Right cardiac atrium (tissue), 5 donors: ENCODE measurements at places on chromosomes 1 and 21. TPM values are rescaled to one million over a fixed set of nuclear protein-coding genes. Genes with fewer than 3 reads are reported as not detected.

DPYD gene
- 15.4 TPM for total RNA-seq

TCEA3 gene
- 57.6 TPM for total RNA-seq

OLIG2 gene
- not detected for total RNA-seq

HENMT1 gene
- total RNA-seq: 3.0 TPM

GBP4 gene
- total RNA-seq: 9.9 TPM

MEX3A gene
- total RNA-seq: 0.18 TPM

RSPO1 gene
- total RNA-seq: 0.26 TPM

AMY1A gene
- total RNA-seq: not detected

WDR64 gene
- not detected for total RNA-seq

HSD3B2 gene
- total RNA-seq: not detected

LRRC38 gene
- total RNA-seq: 0.23 TPM

RUNX3 gene
- total RNA-seq: 1.8 TPM

- DNase-seq: no peak
Measured at GRCh38 chr1:115815694-115816093, 25.2 kb downstream of the NHLH2 start.

GRCh38 chr1:44217809-44218410 is 4.6 kb downstream of the DMAP1 start:
- peak; percentile 86 for DNase-seq

DNA sequence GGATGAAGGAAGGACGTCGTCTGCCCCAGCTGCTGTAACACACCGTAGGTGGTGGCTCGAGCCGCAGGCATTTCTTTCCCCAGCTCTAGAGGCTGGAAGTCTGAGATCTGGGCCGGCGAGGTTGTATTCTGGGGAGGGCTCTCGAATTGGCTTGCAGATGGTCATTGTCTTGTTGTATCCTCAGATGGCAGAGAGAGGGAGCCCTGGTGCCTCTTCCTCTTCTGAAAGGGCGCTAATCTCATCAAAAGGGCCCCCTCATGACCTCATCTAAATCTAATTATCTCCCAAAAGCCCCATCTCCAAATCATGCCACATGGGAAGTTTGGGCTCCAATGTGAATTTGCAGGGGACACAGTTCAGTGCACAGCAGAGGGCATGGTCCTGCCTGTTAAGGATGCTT is 109.0 kb downstream of the SIK1 start:
- DNase-seq: no peak

- no peak for DNase-seq
Measured at GRCh38 chr1:229067546-229067945, 203.4 kb upstream of the RAB4A start.

GRCh38 chr1:160189649-160190625 is at the start of gene CASQ1:
CASQ1 (plus strand) TSS chr1:160190575; CDS start chr1:160190752, 177 bp downstream.
- peak; percentile 90 for DNase-seq

DNA sequence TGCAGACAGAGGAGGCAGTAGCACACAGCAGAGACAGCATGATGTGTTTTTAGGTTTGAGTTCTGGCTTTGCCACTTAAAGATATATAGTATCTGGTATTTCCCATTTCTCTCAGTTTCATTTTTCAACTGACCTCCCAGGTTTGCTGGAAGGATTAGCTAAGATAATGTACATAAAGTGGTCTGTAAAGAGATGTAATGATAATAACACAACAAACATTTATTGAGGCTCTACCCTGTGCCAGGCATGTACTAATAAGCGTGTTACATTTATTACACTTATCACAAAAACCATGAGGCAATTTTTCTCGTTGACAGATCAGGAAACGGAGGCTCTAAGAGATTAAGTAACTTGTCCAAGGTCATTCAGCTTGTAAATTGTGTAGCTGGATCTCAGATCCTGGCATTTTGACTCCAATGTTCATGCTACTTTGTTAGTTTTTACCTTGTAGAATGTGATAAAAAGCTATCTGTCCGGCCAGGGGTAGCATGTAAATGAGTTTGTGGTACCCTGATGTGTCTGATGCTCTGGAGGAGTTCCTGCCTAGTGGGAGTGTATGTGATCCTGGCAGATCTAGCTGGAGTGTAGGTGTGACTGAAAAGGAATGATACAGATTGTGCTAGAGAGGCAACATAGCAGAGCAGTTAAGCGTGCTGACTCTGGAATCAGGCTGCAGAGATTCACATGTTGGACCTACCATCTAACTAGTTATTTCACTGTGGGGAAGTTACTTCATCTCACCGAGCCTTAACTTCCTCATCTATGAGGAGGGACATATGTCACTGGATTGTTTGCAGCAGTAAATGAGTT is 146.6 kb downstream of the VPS13D start:
- DNase-seq: no peak

DNA sequence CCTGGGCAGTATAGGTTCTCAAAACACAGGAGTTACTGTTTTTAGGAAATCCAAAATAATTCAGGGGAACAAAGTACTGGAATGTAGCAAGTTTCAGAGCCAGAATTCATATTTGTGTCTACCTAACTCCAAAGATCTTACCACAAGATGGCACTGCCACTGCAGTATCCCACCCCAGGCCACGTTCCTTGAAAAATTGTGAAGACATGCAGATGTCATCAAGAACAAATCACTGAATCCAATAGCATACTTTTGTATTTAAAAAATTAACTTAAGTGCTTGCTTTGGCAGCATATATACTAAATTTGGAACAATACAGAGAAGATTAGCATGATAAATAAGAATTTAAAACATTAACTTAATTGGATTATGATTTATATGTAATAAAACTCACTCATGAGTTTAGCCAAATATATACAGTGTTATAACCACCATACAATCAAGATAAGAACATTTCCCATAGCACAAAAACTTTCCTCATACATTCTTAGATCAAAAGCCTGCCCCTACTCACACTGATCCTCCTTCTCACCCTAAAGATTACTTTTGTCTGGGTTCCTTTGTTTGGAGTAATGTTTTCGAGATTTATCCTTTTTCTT is 209.9 kb downstream of the FAF1 start:
- DNase-seq: no peak

GRCh38 chr1:9731561-9731960 is 80.0 kb downstream of the PIK3CD start:
- DNase-seq: peak; percentile 38

GRCh38 chr21:25300632-25301031 is 306.6 kb downstream of the MRPL39 start:
- DNase-seq: no peak

DNA sequence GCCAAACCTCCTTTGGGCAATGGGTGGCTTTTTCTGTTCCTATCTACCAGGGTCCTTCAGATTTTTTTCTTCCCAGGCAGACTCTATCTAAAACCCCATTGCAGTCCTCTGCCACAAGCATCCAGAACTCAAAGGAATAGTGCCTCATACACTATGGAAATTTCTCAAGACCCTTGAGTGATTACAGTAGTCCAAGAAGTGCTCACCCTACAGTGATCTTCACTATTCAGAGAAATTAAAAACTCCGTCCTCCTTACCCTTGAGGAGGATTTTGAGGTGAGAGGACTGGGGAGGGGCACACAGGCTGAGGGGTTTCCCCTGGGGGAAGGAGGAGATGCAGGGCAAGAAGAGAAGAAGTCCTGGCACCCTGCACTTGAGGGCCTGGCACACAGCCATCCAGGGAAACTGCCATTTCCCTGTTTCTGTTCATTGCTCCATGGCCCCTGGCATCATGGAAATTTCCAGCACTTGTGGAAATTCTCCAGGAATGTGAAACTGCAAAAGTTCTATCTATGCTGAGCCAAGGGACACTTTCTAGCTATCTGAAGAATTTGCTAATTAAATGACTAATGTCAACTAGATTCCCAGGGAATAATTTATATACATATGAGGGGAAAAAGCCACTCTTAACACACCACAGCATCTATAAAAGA is 102.5 kb upstream of the ATP1B1 start:
- DNase-seq: peak; percentile 84

DNA sequence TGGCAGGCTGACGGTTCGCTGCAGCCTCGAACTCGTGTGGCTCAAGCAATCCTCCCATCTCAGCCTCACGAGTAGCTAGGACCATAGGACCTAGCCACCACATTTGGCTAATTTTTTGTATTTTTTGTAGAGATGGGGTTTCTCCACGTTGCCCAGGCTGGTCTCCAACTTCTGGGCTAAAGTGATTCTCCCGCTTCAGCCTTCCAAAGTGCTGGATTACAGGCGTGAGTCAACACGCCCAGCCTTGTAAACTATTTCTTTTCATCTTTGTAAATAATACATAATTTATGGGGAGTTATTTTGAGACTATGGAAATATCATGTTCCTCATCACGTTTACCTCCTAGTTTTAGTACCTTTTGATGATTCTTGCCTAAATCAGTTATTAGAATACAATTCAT is 906 bp upstream of the FBXO28 start:
- DNase-seq: no peak

DNA sequence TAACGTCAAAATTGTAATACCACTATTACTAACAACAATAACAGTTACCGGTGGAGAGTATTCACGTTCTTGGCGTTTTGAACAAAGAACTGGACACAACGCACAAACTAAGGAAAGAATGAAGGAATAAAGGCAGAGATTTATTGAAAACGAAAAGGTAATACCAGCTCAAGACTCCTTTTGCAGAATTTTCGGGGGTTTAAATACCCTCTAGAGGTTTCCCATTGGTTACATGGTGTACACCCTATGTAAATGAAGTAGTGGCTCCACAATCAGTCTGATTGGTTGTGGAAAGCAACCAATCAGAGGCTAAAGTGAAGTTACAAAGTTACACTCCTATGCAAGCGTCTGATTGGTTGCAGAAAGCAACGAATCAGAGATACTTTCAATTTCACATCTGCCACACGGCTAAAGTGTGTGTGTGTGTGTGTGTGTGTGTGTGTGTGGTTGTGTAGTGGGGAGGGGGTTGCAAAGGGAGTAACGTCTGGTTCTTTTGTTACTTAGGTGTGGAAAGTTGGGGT is 1.1 kb upstream of the GTF2B start:
- no peak for DNase-seq

DNA sequence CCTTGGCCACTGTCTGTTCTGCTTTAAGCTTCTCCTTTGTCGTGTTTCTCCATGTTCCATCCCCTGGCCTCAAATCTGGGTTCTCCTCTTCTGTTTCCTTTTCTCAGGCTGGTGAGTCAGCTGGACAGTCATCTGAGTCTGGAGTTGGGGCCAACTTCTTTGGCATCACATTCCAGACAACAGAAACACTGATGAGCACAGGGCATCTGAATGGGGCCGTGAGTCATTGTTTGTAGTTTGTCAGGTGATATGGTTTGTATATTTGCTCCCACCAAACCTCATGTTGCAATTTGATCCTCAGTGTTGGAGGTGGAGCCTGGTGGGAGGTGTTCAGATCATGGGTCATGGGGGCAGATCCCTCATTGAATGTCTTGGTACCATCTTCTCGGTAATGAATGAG is 14.3 kb upstream of the OLIG2 start:
- no peak for DNase-seq

- DNase-seq: no peak
Measured at GRCh38 chr1:6547301-6547700, 7.0 kb downstream of the NOL9 start.

- DNase-seq: no peak
Measured at GRCh38 chr1:32438136-32438535, 26.7 kb upstream of the ZBTB8B start.

GRCh38 chr1:12173631-12174121 is 6.9 kb downstream of the TNFRSF1B start:
- DNase-seq: peak; percentile 75

GRCh38 chr1:71488555-71489252 is 407.9 kb upstream of the ZRANB2 start:
- DNase-seq: no peak

DNA sequence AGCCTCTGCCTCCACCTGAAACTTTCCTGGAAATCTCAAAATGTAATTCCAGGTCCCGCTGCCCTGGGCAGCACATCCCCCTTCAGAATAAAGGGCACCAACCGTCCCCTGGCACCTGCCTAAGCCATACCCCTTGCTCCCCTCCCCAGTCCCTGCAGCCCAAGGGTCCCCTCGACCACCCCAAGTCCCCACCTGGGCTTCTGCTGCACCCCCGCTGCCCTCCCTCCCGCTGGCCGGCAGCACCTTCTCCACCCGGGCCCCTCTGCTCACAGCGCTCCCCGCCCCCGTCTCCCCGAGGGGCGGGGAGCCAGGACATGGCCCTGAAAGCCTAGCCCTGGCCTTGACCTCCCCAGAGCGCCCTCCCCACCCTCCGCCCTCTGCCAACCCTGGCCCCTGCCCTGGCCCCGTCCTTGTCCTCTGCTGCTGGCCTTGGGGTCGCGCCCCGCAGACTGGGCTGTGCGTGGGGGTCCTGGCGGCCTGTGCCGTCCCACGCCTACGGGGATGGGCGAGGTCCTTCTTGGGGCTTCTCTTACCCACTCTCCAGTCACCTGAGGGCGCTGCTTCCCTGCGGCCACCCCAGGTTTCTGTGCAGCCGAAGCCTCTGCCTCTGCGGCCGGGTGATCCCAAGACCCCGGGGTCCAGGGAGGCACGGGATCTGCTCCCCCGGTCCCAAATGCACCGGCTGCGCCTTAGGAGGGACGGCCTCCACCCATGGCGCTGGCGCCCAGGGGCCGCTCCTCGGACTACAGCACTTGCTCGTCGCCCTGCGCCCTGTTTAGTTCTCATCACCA is 41.7 kb downstream of the WDR4 start:
- no peak for DNase-seq

DNA sequence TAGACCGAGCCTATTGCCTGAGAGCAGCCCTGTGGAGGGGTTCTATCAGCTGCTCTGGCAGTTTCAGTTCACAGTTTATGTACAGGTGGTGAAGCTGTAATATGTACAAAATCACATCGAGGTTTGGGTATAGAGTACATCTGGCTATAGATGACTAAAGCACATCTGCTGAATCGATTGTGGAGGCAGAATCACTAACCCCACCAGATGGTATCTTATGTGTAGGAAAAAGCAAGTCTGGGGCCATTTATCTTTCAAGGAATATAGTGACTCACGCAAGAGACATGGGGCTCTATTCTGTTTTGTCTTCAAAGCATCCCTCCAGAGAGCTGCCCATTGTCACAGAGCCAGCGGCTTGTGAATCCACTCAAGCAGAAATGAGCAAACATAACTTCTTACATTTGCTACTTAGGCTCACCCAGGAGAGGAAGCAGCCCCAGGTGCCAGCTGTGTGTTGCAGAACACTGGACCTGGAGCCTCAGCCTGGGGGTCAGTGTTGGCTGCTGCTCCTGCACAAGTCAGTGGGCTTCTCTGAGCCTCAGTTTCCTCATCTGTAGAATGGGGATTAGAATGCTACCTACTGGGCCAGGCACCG is 21.3 kb downstream of the MIIP start:
- no peak for DNase-seq

- DNase-seq: no peak
Measured at GRCh38 chr1:172086137-172086536, 244.8 kb downstream of the DNM3 start.

GRCh38 chr1:33275706-33276572 is 19.6 kb downstream of the ZNF362 start:
- DNase-seq: no peak

DNA sequence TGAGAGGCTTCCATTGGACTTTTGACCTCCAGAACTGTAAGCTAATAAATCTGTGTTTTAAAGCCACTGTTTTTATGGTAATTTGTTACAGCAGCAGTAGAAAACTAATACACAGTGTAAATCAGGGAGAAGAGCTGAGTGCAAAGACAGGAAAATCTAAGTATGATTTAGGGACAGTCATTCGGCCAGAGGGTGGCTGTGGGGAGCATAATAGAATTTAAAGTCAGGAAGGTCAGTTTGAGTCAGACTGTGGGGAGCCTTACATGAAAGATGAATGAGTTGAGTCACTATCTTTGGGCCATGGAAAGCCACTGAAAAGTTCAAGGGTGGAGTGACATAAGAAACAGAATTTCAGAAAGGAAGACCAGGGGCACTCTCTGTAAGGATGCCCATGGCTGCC is 52.4 kb upstream of the SSX2IP start:
- DNase-seq: no peak
